Activated CD8-positive, alpha-beta memory T cell treated with anti-CD3 and anti-CD28 coated beads for 4 hours (primary cell): ENCODE measurements at places on chromosomes 12 and 14.

DNA sequence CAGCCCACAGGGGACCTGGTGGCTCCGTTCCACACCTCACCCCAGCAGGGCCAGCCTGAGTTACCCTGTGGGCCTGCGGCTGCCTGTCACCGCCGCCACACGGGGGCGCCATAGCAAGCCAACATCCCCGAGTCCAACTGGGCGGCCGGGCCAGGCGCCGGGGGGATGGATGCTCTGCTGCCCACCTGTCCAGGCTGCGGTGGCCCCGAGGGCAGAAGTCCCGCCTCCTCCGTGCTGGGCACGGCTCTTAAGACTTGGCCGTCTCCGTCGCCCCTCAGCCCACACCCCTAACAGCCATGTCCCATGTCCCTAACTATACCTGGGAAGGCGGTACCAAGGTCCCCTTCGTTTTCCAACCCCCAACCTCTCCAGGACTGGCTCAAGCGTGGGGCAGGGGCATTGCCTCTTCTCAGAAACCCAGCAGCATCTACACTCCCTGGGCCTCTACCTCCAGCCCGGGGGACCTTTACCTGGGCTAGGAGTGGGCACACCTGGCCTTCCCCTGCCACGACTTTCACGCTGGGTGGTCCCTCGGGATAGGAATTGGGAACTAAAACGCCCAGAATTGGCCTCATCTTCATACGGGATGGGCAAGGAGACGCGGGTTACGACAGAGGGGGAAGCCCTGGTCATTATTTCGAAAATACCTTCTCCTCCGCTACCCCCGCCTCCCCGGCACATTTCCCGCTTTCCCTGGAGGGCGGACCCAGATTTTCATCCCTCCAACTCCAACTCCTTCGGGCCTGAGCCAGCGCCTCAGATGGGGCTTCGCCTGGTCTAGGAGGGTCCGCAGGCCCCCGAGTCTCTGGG is 1.1 kb upstream of the CYP46A1 start:
- peak; percentile 63 for DNase-seq

DNA sequence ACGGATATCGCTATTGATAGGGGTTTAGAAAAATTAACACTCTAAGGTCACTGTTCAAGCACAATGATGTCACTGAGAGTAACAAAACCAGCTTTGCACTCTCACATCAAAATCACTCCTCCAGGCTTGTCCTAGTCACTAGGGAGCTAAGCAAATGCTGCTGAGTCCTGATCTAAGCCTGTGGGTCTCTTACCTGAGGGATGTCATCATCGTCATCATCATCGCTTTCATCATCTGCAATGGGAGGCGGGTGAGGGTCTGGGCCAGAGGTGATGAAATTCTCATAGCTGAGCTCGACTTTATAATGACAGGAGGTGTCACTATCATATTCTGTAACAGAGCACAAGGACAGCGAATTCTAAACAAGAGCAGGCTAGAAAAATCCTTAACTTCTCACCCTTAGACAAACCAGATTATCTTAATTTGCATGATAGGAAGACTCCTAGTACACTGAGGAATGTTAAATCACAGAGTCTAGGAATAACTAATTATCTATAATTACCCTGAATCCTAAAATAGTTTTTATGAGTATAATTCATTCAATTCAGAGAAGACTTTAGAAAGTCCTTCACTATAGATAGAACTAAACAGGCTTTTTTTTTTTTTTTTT is 83.0 kb downstream of the TRAFD1 start:
- no peak for DNase-seq

DNA sequence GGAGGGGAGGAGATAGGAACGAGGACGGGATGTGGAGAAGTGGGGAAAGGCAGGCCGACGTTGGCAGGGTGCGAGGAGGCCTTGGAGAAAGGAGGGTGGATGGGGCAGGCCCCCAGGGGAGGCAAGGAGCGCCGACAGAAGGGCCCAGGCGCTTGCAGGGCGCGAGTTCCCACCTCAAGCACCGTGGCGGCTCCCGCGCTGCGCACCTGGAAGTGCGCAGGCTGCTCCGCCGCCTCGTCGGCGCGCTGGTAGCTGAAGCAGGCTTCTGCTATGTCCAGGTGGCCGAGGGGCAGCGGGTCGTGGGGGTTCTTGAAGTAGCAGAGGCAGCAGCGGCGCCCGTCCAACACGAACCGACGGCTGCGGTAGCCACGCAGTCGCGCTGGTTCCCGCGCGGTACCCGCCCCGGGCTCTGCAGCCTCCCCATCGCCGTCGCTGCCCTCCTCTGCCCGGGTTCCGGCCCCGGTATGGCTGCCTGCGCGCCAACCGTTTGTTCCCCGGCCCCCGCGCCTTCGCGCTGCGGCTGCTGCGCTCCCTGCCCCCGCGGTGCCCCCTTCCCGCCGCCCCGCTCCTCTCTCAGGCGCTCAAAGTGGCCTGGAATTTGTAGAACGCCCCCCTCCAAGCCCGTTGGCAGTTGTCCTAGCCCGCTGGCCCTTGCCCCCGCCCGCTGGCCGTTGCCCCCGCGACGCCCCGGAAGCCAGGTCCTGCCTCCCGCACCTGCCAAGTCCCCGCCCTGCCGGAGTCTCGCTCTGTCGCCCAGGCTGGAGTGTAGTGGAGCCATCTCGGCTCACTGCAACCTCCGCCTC is 1.1 kb upstream of the ACTR6 start:
- peak; percentile 50 for DNase-seq

GRCh38 chr12:4796694-4797482 is 76.7 kb downstream of the GALNT8 start:
- no peak for DNase-seq

DNA sequence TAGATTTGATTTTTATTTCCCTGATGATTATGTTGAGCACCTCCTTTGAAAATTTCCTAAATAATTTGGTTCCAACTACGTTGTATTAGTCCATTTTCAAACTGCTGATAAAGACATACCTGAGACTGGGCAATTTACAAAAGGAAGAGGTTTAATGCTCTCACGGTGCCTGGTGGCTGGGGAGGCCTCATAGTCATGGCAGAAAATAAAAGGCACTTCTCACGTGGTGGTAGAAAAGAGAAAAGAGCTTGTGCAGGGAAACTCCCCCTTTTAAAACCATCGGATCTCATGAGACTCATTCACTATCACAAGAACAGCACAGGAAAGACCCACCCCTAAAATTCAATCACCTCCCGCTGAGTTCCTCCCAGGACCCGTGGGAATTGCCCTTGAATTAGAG is 372.3 kb downstream of the RPL10L start:
- no peak for DNase-seq

- no peak for DNase-seq
Observed at GRCh38 chr12:132373901-132374611, 44.7 kb upstream of the GALNT9 start.

GRCh38 chr14:42671636-42672035 is 1065.0 kb downstream of the LRFN5 start:
- DNase-seq, result no peak

DNA sequence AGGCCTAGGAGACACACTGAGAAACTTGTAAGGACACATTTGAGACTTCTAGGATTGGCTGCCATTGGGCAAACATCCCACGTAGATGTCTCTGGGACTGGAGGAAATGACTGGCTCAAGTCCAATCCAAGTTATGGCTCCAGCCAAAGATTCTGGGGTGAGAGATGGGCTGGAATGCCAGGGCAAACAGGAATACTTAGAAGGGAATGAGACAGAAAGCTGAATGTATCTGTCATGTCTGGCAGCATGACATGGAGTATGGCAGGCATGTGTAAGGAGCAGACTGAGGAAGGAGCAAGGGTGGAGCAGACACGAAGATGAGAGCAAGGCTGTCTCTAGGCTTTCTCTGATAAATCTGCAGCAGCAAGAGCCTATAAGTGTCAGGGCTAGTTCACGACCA is 209.2 kb downstream of the PHLDA1 start:
- DNase-seq, result no peak

DNA sequence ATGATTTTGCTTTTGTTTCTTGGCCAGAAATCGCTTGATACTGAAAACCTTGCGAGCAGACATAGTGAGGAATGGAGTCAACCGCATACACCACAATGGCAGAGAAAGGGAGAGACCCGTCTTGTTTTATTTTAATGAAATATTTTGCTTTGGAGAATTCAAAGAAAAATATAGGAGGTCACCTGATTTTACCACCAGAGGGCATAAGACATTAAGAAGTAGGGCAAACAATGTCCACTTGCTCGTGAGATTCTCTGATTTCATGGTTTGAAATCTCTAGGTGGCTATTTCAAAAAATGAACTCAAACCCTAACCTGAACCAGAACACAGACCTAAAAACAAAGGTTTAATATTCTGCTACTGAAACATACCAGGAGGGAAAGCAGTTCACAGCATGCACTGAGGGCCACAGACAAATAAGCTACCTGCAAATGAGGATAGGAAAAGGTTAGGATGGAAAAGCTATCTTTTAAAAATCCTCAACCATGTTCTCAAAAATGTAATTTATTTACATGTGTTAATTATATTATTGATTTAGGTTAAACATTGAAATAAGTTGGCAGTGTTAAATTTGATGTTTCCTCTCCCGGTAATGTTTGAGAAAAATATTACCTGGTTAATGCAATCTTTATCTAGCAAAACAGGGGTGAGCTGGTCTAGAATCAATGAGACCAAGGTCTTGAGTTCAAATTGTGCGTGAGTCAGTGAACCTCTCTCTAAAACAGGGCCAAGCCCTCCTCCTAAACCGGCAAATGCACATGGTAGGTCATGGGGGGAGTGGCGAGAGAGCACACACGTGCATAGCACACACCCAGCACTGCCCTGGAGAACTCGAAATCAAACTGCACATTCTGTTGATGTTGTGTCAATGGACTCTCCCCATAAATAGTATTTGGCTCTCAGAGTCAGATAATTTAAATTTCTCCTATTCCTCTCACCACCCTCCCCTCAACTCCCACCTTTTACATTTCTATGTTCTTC is 12.5 kb downstream of the IFNG-AS1 start:
- DNase-seq, result no peak

GRCh38 chr12:89883630-89884389 is 175.2 kb upstream of the ATP2B1 start:
- no peak for DNase-seq

- DNase-seq, result no peak
Observed at GRCh38 chr14:104435147-104436046, 144.2 kb upstream of the C14orf180 start.

- no peak for DNase-seq
Observed at GRCh38 chr14:74265301-74265965, 26.2 kb downstream of the VSX2 start.

GRCh38 chr12:117761528-117762100 is 207.2 kb downstream of the KSR2 start:
- DNase-seq, result no peak

DNA sequence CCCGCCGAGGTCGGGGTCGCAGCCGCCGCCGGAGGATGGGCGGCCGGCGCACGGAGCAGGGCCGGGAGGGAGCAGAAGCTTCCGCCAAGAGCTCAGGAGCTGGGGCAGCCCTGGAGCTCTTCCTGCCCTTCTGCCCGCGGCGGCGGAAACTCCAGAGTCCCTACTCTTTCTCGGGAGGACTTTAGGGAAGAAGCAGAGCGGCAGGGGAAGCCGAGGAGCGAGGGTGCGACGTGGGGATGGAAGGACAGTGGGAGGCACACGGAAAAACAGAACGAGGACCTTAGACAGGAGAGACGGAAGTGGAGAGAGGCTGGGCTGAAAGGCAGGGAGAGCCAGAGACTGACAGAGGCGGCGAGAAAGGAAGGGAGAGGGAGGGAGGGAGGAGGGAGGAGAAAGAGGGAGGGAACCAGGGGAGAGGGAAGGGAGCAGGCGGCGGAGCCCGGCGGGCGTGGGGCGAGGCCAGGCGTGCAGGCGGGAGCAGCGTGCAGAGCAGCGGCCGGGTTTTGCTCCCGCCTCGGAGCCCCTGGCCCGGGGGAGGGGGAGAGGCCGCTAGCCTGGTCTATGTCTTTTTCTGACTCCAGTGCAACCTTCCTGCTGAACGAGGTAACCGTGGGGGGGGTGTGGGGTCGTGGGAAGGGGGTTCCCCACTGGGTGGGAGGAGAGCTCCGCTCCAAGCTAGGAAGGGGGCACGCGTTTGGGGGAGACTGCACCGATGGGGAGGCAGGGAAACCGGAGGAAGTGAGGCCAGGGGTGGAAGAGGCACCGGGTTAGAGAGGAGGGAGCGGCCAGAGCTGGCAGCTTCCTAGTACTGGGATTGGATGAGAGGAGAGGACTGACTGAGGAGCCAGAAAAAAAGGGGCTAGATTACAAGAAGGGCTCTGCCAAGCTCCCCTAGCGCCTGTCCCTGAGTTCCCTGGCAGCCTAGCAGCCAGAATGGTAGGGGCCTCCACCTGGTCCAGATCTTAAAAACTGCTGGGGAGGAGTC is 2.9 kb upstream of the CACNB3 start:
- no peak for DNase-seq

- DNase-seq, result no peak
Observed at GRCh38 chr12:50042693-50043092, 14.7 kb upstream of the ASIC1 start.

GRCh38 chr14:50333014-50333509 is 20.9 kb downstream of the DMAC2L start:
- DNase-seq, result no peak

- DNase-seq, result no peak
Observed at GRCh38 chr12:45655743-45656142, 73.8 kb upstream of the ARID2 start.

DNA sequence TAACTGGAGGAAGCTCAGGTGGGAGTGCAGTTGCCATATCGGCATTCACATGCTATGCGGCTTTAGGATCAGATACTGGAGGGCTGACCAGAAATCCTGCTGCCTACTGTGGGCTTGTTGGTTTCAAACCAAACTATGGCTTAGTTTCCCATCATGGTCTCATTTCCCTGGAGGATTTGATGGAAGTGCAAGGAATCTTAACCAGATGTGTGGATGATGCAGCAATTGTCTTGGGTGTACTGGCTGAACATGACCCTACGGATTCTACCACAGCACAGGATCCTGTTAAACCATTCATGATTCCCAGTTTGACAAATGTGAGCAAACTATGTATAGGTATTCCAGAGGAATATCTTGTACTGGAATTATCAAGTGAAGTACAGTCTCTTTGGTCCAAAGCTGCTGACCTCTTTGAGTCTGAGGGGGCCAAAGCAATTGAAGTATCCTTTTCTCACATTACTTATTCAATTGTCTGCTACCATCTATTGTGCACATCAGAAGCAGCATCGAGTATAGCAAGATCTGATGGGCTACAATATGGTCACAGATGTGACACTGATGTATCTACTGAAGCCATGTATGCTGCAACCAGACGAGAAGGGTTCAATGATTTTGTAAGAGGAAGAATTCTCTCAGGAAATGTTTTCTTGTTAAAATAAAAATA is 42.9 kb downstream of the RALGAPA1 start:
- no peak for DNase-seq

DNA sequence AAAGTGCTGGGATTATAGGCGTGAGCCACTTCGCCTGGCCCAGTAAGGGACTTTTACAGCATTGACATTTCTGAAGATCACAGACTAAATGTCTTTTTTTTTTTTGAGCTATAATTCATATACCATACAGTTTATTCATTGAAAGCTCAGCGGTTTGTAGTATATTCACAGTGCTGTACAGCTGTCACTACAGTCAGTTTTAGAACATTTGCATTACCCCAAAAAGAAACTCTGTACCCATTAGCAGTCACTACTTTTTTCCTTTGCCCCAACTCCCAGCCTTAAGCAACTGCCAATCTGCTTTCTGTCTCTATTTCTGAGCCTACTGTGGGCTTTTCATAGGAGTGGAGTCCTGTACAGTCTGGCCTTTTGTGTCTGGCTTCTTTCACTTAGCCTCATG is 8.2 kb downstream of the BRI3BP start:
- DNase-seq, result no peak

GRCh38 chr12:102993537-102993936 is 36.1 kb downstream of the ASCL1 start:
- no peak for DNase-seq
